ENCODE measurements at places on chromosomes 16 and 17.

DNA sequence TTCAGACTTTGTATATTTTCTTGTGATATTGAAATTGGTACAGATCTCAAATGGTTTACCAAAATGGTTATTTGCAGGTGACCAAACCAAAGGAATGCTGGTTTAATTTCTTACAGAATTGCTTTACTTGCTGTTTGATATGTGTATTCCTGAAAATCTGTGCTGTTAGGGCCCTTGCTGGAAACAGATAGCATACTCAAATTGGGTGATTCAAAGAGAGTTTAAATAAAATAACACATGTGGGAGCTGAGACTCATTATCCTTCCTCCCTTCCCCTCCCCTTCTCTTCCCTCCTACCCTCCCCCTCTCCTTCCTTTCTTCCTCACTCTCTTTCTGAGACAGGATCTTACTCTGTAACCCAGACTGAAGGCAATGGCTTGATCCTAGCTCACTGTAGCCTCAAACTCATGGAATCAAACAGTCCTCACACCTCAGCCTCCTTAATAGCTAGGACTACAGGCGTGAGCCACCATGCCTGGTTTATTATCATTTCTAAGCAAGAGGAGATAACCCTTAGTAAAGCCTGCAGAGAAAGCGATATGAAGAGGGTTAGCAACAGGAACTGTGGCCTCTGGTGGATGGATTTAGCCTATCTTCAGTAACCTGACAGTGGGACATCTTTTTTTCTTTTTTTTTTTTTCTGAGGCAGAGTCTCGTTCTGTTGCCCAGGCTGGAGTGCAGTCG lies 141.9 kb downstream of the BCAS3 start:
- DNase-seq, result no peak

DNA sequence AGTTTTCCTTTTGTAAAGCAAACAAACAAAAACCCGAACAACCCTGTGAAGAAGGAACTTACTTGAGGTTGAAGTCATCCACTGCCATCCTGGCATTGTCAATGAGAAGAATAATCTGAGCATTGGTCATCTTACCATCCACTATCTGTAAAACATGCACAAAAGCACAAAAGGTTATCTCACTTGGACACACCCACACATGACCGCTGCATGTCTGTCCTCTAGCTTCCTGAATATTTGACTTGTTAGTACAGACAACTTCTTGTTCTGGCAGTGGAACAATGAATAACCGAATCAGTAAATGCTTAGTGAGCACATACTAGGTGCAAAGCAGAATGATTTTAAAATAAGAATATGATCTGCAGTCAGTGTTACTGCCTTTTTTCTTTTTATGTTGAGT lies 6.1 kb downstream of the KRT23 start:
- DNase-seq, result no peak

DNA sequence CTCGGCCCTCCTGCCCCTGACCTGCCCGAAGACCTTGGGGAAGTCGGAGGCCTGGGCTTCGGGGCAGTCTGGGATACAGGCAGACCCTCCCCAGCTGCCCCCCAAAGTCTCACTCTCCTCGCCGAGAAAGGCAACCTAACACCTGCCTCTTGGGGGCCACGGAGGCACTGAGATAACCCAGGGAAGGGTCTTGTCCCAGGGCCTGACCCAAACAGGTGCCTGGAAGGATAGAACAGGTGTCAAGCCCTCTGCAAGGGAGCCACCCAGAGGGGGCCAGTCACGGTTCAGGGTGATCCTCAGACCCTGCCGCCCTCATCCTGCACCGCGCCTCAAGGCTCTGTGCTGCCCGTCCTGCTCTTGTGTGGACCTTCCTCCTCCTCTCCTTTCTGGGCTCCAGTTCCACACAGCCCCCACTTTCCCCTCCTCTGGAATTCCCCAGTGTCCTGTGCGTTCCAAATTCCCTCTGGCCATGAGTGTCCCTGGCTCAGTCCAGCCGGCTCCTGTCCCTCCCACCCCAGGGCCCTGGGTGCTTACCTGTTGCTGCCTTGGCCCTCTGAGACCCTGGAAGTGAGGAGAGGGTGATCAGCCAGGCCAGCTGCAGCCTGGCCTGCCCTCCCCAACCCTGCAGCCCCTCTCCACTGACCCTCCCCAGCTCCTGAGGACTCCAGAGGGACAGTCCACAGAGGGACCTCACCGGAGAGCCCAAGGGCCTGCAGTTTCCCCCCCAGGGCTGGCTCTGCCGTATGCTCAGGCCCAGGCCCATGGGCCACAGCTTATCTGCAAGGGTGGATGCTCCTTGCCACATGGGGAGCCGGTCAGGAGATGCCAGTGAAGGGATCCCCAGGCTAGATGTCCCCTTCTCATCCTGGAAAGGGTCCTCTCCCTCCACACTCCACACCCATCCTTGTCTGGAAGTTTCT lies 3.8 kb downstream of the PRSS27 start:
- DNase-seq, result no peak

DNA sequence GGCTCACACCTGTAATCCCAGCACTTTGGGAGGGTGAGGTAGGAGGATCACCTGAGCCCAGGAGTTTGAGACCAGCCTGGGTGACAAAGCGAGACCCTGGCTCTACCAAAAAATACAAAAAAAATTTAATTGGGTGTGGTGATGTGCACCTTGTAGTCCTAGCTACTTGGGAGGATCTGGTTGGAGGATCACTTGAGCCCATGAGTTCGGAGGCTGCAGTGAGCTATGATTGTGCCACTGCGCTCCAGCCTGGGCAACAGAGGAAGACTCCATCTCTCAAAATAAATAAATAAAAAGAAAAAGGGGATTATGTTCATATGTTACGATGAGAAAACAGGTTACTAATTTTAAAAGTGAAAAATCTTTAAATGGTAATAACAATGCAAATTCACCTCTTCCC lies 996 bp downstream of the MLKL start:
- DNase-seq, result no peak

DNA sequence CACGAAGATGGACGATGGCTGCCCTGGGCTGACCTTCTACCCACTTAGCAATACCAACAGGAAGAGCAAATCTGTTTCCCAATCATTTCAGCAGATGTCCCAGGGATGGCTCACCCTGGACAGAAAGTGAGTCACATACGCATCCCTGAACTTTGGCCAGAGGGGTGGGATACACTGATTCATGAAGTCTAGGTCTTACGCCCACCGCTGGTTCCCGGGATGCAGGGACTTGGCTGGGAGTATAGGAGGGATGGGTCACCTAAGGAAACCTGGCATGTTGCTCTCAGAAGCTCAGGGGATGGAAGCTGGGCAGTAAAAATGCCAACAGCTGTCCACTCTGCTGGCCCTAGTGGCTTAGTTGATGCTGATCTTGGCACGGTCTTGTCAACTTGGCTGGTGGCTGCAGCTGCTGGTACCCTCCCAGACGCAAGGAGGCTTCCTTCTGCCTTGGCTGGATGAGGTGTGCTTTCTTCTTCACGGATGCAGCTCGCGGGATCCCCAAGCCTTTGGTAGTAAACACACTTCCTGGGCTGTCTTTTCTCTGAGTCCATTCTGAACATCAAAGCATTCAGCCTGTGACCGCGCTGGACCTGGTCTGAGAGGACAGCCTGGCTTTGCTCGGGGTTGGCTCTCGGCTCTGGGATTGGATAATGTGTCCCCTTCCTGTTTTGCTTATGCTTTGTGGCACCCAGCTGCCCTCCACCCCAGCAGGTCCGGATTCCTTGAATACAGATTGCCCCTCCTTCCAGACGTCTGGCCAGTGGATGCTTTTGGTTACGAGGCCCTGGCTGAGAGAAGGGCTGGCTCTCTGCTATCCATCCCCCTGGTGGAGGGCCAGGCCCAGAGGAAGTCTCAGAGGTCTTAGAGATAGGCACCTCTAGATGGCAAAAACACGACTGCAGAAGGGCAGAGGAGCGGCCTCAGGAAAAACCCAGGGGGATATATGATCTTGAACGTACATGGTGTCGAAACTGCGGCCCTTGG lies 71.5 kb downstream of the RAP1GAP2 start:
- DNase-seq, result no peak

DNA sequence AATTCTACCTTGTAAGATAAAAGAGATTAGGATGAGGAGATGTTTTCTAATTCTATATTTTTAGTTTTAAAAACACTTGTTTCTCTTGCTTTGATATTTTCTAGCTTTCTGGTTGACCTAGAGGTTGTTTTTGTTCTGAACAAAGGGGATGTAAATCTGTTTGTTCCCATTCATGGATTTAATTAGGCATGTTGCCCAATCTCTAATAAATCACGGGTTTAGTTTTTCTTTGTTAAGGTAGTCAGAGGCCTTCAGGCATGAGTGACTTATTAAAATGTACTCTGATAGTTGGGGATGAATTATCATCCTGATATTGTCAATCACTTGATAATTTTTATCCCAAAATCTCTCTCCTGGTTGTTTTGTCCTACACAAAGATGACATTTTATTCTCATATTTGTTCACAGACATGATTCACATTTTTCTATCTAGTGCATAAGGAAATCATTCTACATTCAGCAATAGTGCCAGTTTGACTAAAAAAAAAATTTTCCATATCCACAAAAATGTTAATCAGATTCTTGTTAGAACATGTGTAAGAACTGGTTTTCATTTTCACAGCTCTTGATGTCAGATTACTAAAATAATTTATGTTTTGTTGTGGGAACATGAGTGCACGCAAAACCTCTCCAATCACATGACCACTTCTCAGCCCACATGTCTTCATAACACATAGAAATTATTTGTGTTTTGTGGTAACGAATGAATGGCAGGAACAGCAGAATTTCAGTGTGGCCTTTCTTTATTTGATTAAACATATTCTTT lies 95.7 kb upstream of the AKTIP start:
- DNase-seq, result no peak

GRCh38 chr17:79702034-79702433 lies 28.7 kb upstream of the ENPP7 start:
- DNase-seq, result no peak

- DNase-seq, result no peak
These were observed 5.6 kb downstream of the CRYBA1 start for GRCh38 chr17:29252101-29252791.

DNA sequence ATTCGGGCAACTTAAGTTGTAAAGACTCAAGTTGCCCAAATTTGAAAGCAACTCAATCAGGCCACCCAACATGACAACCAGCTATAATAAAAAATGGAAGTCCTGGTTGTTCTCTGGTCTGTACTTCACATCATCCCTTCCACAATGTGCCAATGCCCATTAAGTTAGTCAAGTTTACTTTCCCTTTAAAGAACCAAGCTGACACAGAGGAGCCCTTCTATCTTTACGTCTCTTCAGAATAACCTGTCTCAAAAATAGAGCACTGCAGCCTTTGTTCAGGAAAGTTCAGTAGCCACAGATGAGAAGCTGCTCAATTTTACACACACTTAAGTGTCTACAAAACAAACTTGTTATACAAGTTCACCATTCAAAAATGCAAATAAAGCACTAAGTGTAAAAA lies 75.1 kb upstream of the C17orf78 start:
- no peak for DNase-seq

DNA sequence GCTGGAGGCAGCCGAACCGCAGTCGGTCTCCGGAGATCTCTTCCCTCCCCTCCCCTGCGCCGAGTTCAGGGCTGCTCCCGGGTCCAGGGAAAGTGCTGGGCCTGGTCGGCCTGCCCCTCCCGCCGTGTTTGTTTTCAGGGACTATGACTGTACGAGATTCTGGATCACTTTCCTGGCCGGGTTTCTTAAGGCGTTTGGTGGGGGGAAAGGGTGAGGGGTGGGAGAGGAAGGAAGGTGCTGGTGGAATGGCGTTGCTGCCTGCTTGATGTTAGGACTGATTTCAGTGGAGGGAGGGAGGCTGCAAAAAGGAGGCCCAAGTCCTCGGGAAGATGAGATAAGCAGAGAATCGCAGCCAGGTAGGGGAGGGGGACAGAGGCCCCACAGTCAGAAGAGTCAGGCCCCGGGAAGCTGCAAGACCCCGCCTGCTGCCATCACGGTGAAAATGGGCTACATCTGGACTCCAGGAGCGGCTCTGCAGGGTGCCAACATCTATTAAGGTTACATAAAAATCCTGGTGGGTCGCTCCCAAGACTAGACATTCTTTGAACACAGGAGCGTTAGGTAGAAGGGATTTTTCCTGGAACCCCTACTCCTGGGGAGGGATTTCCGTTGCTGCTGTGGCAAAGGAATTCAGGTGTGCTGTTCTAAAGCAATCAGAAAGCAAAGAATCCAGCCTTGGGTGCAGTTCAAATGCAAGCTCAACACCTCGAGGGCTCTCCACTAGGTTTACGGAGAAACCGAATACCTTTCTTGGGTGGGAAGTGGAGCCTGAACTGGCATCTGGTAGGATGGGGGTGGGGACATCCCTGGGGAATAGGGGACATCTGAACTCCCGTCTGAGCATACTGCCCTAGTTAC lies 1.2 kb downstream of the ARHGAP44 start:
- DNase-seq, result no peak

DNA sequence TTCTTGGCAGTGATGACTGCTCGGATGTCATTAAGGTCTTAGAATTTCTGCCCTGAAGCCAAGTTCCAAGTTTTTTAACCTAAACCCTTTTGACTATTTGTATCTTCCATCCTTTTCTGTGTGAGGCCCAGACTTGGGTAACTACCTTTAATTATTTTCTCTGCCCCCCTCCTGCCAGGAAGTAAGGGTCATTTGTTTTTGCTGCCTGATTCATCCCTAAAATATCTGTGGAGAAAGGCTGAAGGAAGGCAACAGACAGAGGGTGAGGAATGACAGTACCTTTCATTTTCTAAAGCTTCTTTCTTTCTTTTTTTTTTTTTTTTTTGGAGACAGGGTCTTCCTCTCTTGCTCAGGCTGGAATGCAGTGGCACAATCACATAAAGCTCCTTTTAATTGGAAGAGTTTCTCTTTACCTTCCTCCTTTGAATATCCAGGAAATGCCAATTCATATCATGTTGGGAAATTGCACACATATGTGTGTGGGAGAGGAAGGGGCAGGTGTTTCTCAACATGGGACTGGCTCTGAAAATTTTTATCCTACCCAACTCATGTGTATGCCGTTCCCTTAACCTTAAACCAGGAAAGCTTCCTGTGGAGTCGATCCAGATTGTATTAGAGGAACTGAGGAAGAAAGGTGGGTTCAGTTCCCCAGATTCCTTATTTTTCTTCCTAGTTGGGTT lies 957 bp downstream of the VPS25 start:
- no peak for DNase-seq

DNA sequence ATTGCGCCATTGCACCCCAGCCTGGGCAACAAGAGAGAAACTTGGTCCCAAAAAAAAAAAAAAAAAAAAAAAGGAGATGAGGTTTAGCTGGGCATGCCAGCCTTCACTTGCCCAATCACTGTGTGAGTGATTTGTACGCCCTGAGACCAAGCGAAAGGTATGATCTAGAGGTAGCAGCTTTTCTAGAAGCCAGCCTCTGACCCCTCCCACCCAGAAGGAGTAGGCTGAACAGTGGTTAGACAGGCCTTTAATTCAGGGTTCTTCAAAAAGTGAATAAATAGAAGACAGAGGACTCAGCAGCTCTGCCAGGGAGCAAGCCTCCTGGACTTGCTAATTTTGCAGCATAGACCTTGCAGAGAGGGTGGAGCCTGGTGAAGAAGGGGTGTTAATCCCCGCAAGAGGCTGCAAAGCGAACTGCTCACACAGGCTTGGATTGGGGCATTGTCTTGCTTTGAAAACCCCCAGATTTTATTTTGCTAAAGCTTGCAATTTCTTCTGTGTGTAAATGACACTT lies 7.1 kb upstream of the CYTH1 start:
- no peak for DNase-seq

- DNase-seq, result no peak
These were observed 11.9 kb downstream of the MAPT start for GRCh38 chr17:45906237-45906636.

Data from HuH-7.5 (cell line).